ENCODE measurements at places on chromosomes 5 and 9. TPM values are rescaled to one million over a fixed set of nuclear protein-coding genes. Genes with fewer than 3 reads are reported as not detected.

DNA sequence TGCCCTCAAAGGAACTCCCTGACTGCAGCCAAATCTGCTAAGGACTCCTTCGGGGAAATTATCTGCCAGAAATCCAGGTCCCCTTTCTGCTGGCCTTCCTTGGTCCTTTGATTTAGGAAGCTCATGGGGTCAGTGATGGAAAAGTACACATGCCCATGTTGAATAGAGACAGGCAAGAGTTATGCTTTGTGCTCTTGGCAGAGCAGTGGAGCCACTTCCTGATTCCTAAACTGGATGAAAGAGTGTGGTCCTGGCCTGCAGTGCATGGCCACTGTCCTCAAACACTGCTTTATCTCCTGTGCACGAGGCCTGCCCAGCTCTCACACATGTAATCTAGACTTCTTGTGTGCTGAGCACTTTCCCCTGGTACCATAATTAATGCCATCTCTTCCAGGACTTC lies 2.0 kb upstream of the EBF1 start:
- no peaks in the 10 kb centered on the region for H3K36me3 ChIP-seq
- H3K4me1 ChIP-seq = peaks cover 4% of the 10 kb centered on the region
- H3K4me3 ChIP-seq = no peak overlapping the region

GRCh38 chr9:135340143-135340655 lies 139.4 kb upstream of the PPP1R26 start:
- H3K27ac ChIP-seq = no peak overlapping the region
- no peaks in the 10 kb centered on the region for H3K36me3 ChIP-seq
- H3K27me3 ChIP-seq = no peaks in the 10 kb centered on the region
- no peak for DNase-seq
- H3K4me3 ChIP-seq = no peak overlapping the region

DNA sequence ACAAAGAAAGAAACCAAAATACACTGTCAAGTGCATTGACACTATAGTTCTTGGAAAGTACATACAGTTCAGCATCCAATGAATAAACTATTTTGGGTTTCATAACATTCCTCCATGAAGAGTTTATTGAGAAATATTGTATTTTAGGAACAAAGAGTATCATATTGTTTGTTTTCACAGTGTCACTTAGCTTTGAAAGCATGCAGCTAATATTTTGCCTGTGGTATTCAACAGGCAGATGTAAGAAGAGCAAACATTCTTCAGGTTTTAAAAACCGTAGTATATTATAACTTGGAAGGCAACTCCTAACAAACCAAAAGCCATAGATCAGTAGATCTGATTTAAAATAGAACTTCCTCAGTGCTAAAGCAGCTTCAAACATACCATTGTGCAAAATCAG lies 4.5 kb downstream of the PRELID2 start:
- H3K4me1 ChIP-seq = peaks cover 5% of the 10 kb centered on the region
- no peaks in the 10 kb centered on the region for H3K27me3 ChIP-seq
- no peak for DNase-seq
- H3K4me3 ChIP-seq = no peak overlapping the region
- H3K27ac ChIP-seq = no peak overlapping the region
- no peaks in the 10 kb centered on the region for H3K36me3 ChIP-seq

Gene PCDHA8
- not detected for total RNA-seq

Gene SPINK1
- total RNA-seq = 175 TPM

Gene SPATA31E1
- not detected for total RNA-seq

DNA sequence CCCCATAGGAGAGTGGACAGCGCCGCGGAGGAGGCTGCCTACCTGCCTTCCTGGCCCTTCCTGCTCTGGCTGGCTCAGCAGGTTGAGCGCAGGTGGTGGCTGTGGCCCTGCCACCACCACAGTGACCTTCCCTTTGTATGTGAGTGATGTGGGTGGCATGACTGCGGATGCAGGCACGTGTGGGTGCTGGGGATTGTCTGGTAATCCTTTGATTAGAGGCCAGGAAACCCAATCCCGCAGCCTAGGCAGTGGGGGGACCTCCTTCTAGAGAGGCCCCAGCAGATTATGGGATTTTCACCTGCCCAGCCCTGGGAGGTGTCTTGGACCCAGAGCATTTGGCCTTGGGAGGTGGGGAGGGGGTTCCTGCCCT lies 16.5 kb downstream of the RXRA start:
- no peaks in the 10 kb centered on the region for H3K27me3 ChIP-seq
- no peak overlapping the region for H3K27ac ChIP-seq
- no peak for DNase-seq
- no peaks in the 10 kb centered on the region for H3K36me3 ChIP-seq
- H3K4me3 ChIP-seq = no peak overlapping the region

GRCh38 chr5:178389026-178389729 lies 156.6 kb upstream of the PHYKPL start:
- no peak overlapping the region for H3K4me3 ChIP-seq
- DNase-seq = peak; percentile 13
- H3K4me1 ChIP-seq = no peaks in the 10 kb centered on the region
- H3K27ac ChIP-seq = no peak overlapping the region

- H3K4me1 ChIP-seq = no peaks in the 10 kb centered on the region
- H3K4me3 ChIP-seq = no peak overlapping the region
- no peaks in the 10 kb centered on the region for H3K36me3 ChIP-seq
- H3K27me3 ChIP-seq = no peaks in the 10 kb centered on the region
- H3K27ac ChIP-seq = no peak overlapping the region
- no peak for DNase-seq
Observed at GRCh38 chr5:33170411-33170810, 270.4 kb upstream of the TARS1 start.

GRCh38 chr9:89312222-89312571 lies 1.2 kb downstream of the CKS2 start:
- H3K4me3 ChIP-seq = no peak overlapping the region
- H3K27ac ChIP-seq = peak overlapping the region; percentile 99
- no peak for DNase-seq
- H3K27me3 ChIP-seq = no peaks in the 10 kb centered on the region
- H3K4me1 ChIP-seq = peaks cover 3% of the 10 kb centered on the region

DNA sequence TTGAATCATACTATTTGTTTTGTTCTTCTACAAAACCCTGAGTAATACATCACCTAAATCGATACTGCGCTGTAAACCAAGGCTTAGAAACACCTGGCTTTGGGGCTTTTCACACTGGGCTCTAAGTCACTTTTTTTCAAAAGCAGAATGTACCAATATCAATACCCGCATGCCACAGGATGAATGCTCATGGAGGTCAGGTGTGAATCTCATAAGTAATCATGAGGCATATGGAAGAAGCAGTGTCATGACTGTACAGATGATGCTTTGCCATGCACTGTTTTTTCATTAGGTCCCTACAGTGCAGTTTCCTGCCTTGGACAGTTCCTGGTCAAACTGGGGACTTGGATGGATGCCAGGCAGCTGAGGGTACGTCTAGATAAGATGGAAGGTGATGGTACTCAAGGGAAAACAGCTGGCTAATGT lies 49.0 kb upstream of the ATG10 start:
- no peaks in the 10 kb centered on the region for H3K27me3 ChIP-seq
- DNase-seq = no peak
- no peak overlapping the region for H3K4me3 ChIP-seq
- no peaks in the 10 kb centered on the region for H3K4me1 ChIP-seq
- no peaks in the 10 kb centered on the region for H3K36me3 ChIP-seq

Gene TSLP
- total RNA-seq = not detected

GRCh38 chr5:128213340-128213739 lies 129.8 kb downstream of the SLC12A2 start:
- H3K27ac ChIP-seq = no peak overlapping the region
- no peaks in the 10 kb centered on the region for H3K36me3 ChIP-seq
- H3K4me1 ChIP-seq = no peaks in the 10 kb centered on the region
- no peaks in the 10 kb centered on the region for H3K27me3 ChIP-seq

DNA sequence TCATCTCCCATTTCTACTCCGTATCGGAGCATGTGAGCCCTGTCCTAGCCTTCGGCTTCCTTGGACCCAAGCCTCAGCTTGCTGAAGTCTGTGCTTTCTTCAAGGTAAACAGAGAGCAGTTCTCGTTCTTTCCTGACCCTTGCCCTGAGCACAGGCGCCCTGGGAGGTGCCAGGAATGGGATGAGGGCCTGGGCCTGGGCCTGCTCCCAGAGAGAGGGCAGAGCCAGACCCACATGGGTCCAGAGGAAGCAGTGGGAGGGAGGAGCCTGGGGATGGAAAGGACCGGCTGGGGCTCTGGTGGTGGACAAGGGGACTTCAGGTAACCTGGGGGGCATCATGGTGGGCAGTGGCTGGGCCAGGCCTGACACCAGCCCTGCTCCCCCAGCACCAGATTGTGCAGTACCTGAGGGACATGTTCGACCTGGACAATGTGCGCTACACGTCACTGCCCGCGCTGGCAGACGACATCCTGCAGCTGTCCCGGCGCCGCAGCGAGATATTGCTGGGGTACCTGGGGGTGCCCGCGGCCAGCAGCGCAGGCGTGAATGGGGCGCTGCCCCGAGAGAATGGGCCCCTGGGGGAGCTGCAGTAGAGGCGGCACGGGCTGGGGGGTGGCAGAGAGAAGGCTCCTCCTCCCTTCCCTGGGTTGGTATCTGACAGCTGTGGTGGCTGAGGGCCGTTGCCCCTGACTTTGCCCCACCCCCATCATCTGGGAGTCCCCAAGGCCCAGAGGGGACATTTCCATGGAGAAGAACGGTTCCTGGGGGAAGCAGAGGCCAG lies 10.9 kb upstream of the DOLPP1 start:
- no peak for DNase-seq
- H3K27me3 ChIP-seq = no peaks in the 10 kb centered on the region

- no peak overlapping the region for H3K4me3 ChIP-seq
- DNase-seq = no peak
- peaks cover 6% of the 10 kb centered on the region for H3K4me1 ChIP-seq
- peaks cover 19% of the 10 kb centered on the region for H3K36me3 ChIP-seq
- no peak overlapping the region for H3K27ac ChIP-seq
Observed at GRCh38 chr9:130423272-130423671, 21.5 kb upstream of the ASS1 start.

GRCh38 chr9:107067739-107068416 lies 204.9 kb downstream of the ZNF462 start:
- H3K27me3 ChIP-seq = no peaks in the 10 kb centered on the region
- H3K4me1 ChIP-seq = no peaks in the 10 kb centered on the region
- no peak overlapping the region for H3K4me3 ChIP-seq
- DNase-seq = no peak
- peak overlapping the region; percentile 80 for H3K27ac ChIP-seq

Gene PROB1
- 0.85 TPM for total RNA-seq

GRCh38 chr5:170538096-170538465 lies 34.3 kb downstream of the KCNIP1 start:
- H3K4me1 ChIP-seq = no peaks in the 10 kb centered on the region
- no peak overlapping the region for H3K27ac ChIP-seq
- no peak overlapping the region for H3K4me3 ChIP-seq

Gene GABRA1
- not detected for total RNA-seq

GRCh38 chr9:70488793-70489105 lies 74.3 kb upstream of the KLF9 start:
- H3K27me3 ChIP-seq = no peaks in the 10 kb centered on the region
- no peak for DNase-seq
- no peak overlapping the region for H3K4me3 ChIP-seq

Gene LCN15
- 1.5 TPM for total RNA-seq

DNA sequence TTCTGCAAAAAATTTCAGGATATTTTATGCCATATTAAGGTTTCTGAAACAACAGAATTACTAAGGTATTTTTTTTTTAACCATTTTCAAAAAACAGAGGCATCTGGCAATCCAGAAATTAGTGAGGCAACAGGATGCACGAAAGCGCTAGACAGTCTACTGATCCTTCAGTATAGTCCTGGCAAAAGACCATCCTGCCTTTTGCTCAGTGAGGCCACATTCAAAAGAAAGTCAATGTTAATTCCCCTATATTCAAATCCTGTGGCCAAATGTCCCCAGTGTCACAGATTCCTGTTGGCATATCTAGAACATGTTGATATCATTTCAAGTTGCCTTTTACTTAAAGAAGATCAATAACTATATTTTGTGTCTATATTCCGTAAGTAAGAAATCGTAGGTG lies 13.1 kb upstream of the NFIB start:
- no peaks in the 10 kb centered on the region for H3K27me3 ChIP-seq
- H3K4me1 ChIP-seq = no peaks in the 10 kb centered on the region
- no peaks in the 10 kb centered on the region for H3K36me3 ChIP-seq
- DNase-seq = no peak

- DNase-seq = no peak
- H3K4me3 ChIP-seq = no peak overlapping the region
- no peaks in the 10 kb centered on the region for H3K27me3 ChIP-seq
- H3K4me1 ChIP-seq = peaks cover 19% of the 10 kb centered on the region
Observed at GRCh38 chr9:134320868-134321471, 5.3 kb upstream of the RXRA start.

Gene DDX4
- not detected for total RNA-seq

GRCh38 chr9:90546200-90546599 lies 96.4 kb downstream of the DIRAS2 start:
- no peak for DNase-seq
- no peaks in the 10 kb centered on the region for H3K27me3 ChIP-seq
- H3K36me3 ChIP-seq = no peaks in the 10 kb centered on the region
- no peak overlapping the region for H3K4me3 ChIP-seq
- no peaks in the 10 kb centered on the region for H3K4me1 ChIP-seq

DNA sequence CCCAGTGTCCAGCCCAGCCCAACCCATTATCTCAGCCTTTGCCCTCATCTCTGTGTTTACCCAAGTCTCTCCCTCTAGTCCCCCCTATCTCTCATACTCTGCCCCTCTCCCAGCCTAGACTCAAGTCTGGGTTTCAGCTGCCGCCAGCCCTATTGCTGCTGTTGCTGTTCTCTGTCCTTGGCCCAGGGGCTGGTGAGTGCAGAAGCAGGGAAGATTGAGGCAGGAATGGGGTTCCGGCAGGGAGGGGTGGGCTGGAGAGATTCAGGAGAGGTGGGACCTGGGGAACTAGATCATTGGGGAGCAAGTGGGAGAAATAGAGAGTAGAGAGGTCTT lies 702 bp downstream of the TMEM8B start:
- H3K36me3 ChIP-seq = no peaks in the 10 kb centered on the region
- peaks cover 18% of the 10 kb centered on the region for H3K4me1 ChIP-seq
- no peaks in the 10 kb centered on the region for H3K27me3 ChIP-seq
- H3K4me3 ChIP-seq = peak overlapping the region; percentile 99

Gene CLIC3
- not detected for total RNA-seq

Gene CDX1
- total RNA-seq = 177 TPM

DNA sequence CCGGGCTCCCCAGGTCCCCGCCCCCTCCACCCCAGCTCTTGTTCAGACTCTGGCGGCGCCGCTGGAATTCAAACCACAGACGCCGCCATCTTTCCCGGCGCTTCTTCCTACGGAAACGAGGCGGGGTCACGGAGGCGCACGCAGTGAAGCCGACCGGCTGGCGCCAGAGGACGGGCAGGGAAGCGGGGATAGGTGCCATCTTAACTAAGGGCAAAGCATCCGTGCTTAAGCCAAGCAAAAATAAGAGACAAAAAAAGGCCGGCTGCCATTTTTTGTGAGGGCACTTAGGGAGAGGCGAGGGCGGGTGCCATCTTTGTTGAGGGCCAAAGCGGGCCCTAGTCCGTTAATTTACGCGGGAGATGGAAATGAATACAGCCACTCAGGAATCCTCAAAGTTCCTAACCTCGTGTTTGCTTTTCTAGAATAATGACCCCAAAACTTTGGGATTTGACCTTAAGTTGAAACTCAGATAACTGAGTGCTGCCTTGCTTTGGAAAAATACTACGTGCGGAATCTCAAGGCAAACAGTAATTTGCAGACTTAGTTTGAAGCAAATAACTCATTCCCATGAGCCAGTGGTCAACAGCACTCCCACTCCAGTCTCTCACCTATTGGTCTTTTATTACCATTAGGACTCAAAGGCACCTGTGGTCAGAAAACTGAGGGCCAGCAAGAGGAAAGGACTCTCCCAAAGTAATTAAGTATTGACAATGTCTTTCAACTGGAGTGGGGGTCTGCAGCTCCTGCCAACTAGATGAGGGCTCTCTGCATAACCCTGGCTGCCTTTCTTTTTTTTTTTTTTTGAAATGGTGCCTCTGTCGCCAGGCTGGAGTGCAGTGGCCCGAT lies at the start of gene CDK5RAP2:
Gene CDK5RAP2 (minus strand): TSS at position 117 of the 846 bp plus-strand sequence. CDS start 189 bp downstream, outside the sequence.
- H3K4me3 ChIP-seq = peak within 1 kb of the TSS; percentile 90
- no peaks in the 10 kb centered on the region for H3K27me3 ChIP-seq
- no peaks in the 10 kb centered on the region for H3K36me3 ChIP-seq
- DNase-seq = peak; percentile 97

Gene FGF1
- total RNA-seq = not detected
